ENCODE measurements at places on chromosomes 1 and 21.

DNA sequence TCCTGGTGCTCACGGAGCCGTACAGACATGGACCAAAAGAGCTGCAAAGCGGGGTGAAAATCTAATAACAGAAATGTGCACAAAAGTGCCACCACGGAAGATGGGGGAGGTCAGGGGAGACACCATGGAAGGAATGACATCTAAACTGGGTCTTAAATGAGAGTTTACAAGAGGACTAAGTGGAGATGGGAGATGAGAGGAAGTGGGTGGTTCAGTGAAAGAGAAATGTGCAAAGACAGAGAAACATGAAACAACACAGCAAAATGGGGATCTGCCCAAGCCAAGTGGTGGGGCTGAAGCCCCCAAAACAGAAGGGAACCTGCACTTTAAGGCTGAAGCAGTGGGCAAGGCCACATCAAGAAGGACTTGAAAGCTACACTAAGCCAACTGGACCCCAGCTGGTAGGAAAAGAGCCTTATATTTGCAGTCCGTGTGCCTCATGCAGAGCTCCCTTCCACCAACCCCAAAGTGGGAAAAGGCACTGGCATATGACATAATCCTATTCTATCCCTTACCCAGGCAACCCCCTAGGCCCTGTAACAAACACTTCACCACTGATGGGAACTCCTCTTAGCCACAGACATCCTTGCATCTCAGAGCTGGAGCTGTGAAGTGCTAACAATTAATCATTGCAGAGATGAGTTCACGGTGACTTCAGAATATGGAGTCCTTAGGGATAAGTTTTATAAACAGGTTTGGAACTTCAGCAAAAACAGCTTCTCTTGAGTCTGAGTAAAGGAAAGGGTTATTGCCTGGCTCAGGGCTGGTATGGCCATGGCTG, 198.6 kb upstream of the EDN2 start:
- DNase-seq, result no peak

- no peak for DNase-seq
These were observed 17.7 kb downstream of the KCNC4 start for GRCh38 chr1:110227774-110228173.

- DNase-seq, result no peak
These were observed 19.3 kb downstream of the CNTN2 start for GRCh38 chr1:205062319-205062718.

GRCh38 chr1:47847763-47848162, 149.4 kb downstream of the TRABD2B start:
- no peak for DNase-seq

DNA sequence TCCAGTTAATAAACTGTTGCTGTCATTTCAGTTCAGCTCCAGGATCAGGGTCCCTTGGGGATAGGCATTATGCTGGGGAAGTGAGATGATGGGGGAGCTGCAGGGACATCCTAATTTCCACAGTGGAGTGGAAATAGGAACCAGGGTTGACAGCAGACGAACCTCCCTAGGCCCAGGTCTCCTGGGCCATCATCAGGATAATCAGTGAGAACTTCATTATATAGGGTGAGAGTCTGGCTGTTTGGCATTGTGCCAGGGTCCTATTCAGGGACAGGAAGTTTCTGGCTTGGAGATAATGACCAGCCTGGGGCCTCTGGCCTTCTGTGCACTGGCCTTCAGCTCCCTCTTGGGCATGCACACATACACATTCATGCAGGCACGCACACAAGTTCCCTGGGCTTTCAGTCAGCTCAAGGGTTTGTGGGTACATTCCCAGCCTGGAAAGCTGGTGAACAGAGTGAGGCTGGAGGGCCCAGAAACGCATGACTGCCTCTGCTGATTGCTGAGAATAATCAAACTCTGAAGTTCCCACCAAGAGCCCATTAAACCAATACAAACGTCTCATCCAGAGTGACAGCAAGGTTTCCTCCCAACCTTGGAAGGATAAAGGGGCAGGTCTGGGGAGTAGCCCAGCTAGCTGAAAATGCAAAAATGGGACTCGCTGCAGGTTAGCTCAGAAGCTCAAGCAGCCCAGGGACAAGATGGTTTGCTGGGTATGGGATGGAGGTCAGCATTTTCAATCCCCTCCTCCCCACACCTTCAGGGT, 13.9 kb upstream of the LRIG2 start:
- DNase-seq, result no peak

Measured in hematopoietic multipotent progenitor cell treated with erythropoietin and hydrocortisone succinate and interleukin-3 and kit ligand, for 15 days (in vitro differentiated cells).